Activated CD8-positive, alpha-beta memory T cell treated with anti-CD3 and anti-CD28 coated beads for 4 hours (primary cell): ENCODE measurements at places on chromosomes 2 and 18.

GRCh38 chr18:9876867-9877654 is 8.7 kb upstream of the TXNDC2 start:
- no peak for DNase-seq

- DNase-seq, result no peak
Observed at GRCh38 chr18:45671321-45671720, 52.7 kb upstream of the SLC14A1 start.

DNA sequence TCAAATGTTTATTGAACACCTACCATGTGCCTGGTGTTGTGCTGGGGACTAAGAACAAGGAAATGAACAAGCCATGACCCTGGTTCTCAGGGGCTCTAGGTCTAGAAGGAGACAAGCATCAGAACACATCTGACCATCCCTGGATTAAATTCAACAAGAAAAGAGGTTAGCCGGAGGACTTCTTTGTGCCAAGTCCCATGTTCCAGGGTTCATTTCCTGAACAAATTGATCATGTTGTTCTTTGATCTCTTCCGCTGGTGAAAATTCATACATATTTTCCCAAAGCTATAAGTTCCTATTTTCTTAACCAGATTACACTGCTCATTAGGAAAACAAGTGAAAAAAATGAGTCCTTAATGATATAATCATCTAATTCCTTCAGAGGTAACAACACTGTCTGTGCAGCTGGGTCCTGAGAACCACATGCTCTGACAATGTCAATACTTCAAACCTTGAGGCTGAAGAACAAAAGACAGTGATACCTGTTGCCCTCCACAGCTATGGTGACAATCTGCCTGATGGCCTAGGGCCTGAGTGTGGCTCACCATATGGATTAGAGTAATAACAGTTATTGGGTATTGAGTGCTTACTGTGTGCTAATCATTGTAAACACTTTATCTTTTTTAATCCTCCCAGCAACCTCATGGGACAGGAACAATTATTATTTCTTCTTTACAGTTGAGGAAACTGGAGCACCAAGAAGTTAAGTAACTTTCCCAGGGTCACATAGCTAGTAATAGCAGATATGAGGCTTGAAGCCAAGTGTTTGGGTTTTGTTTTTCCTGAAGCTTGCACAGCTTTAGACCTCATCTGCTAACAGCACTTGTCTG is 24.6 kb upstream of the INO80C start:
- DNase-seq, result no peak

DNA sequence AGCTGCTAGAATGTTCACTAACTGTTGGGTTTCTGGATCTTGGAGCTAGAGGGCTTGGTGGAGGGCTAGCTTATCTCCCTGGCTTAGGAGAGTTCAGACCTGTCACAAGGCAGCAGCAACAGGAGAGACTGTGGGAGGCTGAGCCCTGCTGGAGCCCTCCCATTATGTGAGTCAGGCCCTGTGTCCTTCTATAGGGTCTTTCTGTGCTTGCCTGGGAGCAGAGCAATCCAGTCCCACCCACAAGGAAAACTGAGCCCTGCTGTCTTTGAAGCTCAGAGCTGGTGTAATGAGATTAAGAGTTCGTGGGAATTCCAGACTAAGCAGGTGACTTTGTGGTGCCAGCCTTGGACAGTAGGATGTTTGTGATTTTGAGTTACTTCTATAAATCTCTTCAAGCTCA is 249.0 kb downstream of the TTC32 start:
- no peak for DNase-seq

DNA sequence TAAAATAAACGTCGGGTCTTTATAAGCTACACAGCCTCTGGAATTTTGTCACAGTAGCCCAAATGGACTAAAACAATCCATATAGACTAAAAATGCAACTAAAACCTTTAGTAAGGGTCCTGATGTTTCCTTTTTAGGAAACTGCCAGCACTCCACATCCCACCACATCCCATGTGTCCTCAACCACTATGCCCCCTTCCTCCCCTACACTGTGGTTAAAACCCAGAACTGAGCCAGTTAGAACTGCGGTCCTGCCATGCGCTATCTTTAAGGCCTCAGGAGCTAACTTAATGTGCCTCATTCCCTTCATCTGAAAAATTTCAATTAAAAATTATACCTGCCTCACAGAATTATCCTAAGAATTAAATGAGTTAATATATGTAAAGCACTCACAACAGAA is 41.1 kb downstream of the ACVR1 start:
- DNase-seq, result no peak

GRCh38 chr2:127508023-127508630 is 18.2 kb downstream of the IWS1 start:
- DNase-seq, result no peak

GRCh38 chr2:220781622-220782241 is 790.4 kb downstream of the EPHA4 start:
- DNase-seq, result no peak

GRCh38 chr2:152623076-152623740 is 94.1 kb downstream of the PRPF40A start:
- no peak for DNase-seq

- no peak for DNase-seq
Observed at GRCh38 chr2:189022053-189022481, 47.9 kb downstream of the COL3A1 start.
